Naive thymus-derived CD8-positive, alpha-beta T cell (primary cell): ENCODE measurements at places on chromosomes 6 and 20. TPM values are rescaled to one million over a fixed set of nuclear protein-coding genes. Genes with fewer than 3 reads are reported as not detected.

DNA sequence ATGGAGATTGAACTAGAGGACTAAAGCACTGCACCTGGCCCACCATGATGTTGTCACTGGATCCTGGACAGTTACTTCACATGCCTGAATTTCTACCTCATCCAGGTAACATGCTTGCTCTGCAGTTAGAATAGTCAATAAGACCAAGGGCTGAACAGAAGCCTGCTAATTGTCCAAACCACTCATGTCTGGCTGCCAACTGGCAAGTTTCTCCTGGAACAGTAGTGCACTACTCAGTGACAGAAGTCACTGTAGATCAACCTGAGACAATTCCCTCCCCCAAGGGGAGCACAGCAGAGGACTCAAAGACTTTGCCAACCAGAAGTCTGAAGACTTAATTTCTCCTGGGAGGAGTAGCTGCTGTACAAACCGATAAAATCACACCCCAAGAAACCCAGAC lies 454.6 kb upstream of the MARCKS start:
- H3K36me3 ChIP-seq: no peaks in the 10 kb centered on the region
- peaks cover 7% of the 10 kb centered on the region for H3K27me3 ChIP-seq
- no peak overlapping the region for H3K4me3 ChIP-seq
- no peak for DNase-seq

- H3K27me3 ChIP-seq: no peaks in the 10 kb centered on the region
- H3K36me3 ChIP-seq: no peaks in the 10 kb centered on the region
- H3K27ac ChIP-seq: no peak overlapping the region
- no peak overlapping the region for H3K4me3 ChIP-seq
- no peak for DNase-seq
Measured at GRCh38 chr20:53809217-53809616, 215.6 kb upstream of the ZNF217 start.

- H3K4me1 ChIP-seq: no peaks in the 10 kb centered on the region
- H3K27me3 ChIP-seq: peaks cover 22% of the 10 kb centered on the region
- no peak overlapping the region for H3K27ac ChIP-seq
- no peak overlapping the region for H3K4me3 ChIP-seq
Measured at GRCh38 chr6:125375821-125376220, 74.1 kb upstream of the HDDC2 start.

GRCh38 chr20:63359937-63360849 lies 956 bp downstream of the CHRNA4 start:
- no peaks in the 10 kb centered on the region for H3K36me3 ChIP-seq
- DNase-seq: no peak
- H3K27me3 ChIP-seq: peaks cover 12% of the 10 kb centered on the region
- H3K4me3 ChIP-seq: no peak overlapping the region

DNA sequence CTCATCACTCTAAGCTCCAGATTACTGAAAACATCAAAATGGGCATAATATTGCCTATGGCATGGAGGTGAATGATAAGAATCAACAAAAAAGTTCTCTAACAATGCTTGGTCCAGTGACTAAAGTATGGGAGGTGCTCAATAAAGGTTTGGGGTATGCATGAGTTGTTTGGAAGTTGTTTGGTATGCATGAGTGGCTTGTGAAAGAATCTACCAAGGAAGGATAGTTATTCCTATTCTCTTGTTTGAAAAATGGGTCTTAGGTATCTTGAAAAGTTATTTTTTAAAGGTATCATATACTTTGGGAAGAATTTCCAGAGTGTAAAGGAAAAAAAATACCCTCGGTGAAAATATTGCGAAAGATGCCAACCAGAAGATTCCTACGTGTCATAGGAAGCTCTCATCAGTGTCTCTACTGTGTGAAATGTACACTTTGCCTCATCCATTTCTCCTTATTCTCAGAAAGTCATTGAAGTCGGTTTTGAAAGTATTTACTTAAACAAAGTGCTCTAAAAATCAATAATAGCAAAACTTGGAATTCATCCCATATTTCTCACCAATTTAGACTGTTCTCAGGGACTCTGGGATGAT lies 449.8 kb downstream of the ADGRB3 start:
- no peaks in the 10 kb centered on the region for H3K4me1 ChIP-seq
- no peaks in the 10 kb centered on the region for H3K27me3 ChIP-seq
- no peaks in the 10 kb centered on the region for H3K36me3 ChIP-seq
- H3K4me3 ChIP-seq: no peak overlapping the region
- no peak overlapping the region for H3K27ac ChIP-seq
- no peak for DNase-seq

- H3K27me3 ChIP-seq: peaks cover 31% of the 10 kb centered on the region
- no peaks in the 10 kb centered on the region for H3K36me3 ChIP-seq
- no peak overlapping the region for H3K27ac ChIP-seq
- no peak overlapping the region for H3K4me3 ChIP-seq
- H3K4me1 ChIP-seq: no peaks in the 10 kb centered on the region
Measured at GRCh38 chr6:70345619-70346018, 42.7 kb upstream of the COL9A1 start.

DNA sequence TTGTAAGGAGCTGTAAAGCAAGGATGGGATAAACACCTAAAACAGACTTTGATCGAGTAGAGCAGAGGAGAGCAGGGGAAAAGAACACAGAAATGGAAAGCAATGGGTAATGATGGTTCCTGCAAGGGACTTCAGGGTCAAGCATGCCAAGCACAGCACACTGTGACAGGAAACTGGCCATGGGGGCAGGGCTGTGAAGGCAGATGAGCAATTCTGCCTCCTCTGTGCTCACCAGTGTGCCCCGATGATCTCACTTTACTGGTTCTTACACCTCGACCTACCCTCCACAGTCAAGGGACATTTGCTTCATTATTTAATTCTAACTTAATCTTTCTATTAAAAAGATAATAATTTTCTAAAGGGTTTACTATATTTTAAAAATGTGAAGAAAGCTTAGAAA lies 21.6 kb upstream of the MYB start:
- H3K27me3 ChIP-seq: no peaks in the 10 kb centered on the region
- H3K27ac ChIP-seq: no peak overlapping the region
- H3K4me3 ChIP-seq: no peak overlapping the region
- DNase-seq: no peak
- peaks cover 39% of the 10 kb centered on the region for H3K4me1 ChIP-seq

GRCh38 chr6:166097914-166098522 lies 69.6 kb downstream of the TBXT start:
- H3K4me1 ChIP-seq: no peaks in the 10 kb centered on the region
- H3K27ac ChIP-seq: no peak overlapping the region
- peaks cover 32% of the 10 kb centered on the region for H3K27me3 ChIP-seq
- peaks cover 3% of the 10 kb centered on the region for H3K36me3 ChIP-seq
- H3K4me3 ChIP-seq: peak overlapping the region; percentile 53

DNA sequence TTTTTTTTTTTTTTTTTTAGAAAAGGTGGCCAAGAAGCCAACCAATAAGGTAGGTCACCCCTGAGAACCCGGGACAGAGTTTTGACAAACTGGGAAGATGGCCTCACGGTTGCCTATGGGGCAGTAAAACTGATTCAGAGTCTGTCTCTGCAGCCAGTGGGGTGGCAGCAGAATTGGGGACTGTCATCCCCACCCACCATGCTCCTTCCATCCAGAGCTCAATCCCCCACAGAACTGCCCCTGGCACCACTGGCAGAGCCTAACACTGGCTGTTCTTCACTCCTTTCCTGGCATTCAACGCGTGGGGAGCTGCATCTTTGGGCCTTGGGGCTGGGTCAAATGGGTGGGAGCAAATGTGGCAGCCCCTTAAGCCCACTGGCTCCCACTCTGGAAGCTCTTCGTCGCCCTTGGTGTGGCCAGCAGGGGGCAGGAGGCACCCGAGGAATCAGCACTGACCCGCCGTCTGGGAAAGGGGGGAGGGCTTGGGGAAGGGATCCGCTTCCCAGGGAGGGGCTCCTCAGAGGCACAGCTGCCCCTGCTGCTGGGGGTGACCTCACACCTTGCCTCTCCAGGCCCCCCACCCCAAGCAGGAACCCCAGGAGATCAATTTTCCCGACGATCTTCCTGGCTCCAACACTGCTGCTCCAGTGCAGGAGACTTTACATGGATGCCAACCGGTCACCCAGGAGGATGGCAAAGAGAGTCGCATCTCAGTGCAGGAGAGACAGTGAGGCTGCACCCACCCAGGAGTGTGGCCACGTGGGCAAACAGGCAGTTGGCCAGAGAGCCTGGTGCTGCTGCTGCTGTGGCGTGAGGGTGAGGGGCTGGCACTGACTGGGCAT lies 10.4 kb downstream of the CD40 start:
- H3K27ac ChIP-seq: no peak overlapping the region
- no peak for DNase-seq
- peaks cover 23% of the 10 kb centered on the region for H3K27me3 ChIP-seq
- peaks cover 8% of the 10 kb centered on the region for H3K4me1 ChIP-seq
- no peak overlapping the region for H3K4me3 ChIP-seq
- no peaks in the 10 kb centered on the region for H3K36me3 ChIP-seq

GRCh38 chr6:86010915-86011786 lies 368.5 kb upstream of the SYNCRIP start:
- no peaks in the 10 kb centered on the region for H3K27me3 ChIP-seq
- no peaks in the 10 kb centered on the region for H3K36me3 ChIP-seq
- DNase-seq: no peak
- H3K4me3 ChIP-seq: no peak overlapping the region
- H3K4me1 ChIP-seq: no peaks in the 10 kb centered on the region
- H3K27ac ChIP-seq: no peak overlapping the region

DNA sequence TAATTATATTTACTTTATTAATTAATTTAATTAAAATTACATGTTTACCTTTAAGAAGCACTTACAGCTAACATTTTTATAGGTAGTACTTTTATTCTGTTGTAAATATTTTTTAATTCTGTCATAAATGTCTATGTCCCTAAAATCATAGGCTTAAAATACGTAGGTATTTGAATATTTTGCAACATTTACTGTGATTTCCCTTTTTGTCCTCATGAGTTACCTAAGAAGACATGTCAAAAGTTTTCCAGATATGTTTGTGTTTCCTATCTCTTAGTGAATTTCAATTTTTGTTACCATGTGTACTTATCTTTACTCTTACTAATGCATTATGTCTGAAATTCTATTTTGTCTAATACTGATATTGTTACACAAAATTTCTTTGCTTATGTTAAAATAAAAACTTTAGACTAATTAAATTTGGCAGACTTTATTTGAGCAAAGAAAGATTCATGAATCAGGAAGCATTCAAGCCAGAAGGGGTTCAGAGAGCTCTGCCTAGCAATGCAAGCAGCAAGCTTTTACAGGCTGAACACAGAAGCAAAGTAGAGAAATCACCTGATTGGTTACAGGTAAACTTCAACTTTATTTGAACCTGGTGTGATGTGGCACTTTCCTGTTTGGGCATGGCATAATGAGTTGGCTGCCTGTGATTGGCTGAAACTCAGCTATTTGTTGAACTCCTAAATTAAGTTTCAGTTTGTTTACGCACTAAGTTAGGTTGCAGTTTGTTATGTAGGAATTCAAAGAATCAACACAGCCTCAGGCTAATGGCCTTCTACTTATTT lies 123.2 kb upstream of the TMEM170B start:
- H3K4me3 ChIP-seq: no peak overlapping the region
- DNase-seq: no peak
- H3K4me1 ChIP-seq: no peaks in the 10 kb centered on the region
- peaks cover under 1% of the 10 kb centered on the region for H3K27me3 ChIP-seq

Gene C20orf141
- not detected for total RNA-seq

Gene CABLES2
- total RNA-seq: 6.4 TPM

Gene TGM3
- total RNA-seq: not detected

Gene NR2E1
- not detected for total RNA-seq

Gene FUCA2
- 4.7 TPM for total RNA-seq

Gene CAGE1
- 0.63 TPM for total RNA-seq

Gene HLA-DQB2
- total RNA-seq: 1.2 TPM
